T-helper 22 cell (primary cell): ENCODE measurements at places on chromosomes 13 and 19.

DNA sequence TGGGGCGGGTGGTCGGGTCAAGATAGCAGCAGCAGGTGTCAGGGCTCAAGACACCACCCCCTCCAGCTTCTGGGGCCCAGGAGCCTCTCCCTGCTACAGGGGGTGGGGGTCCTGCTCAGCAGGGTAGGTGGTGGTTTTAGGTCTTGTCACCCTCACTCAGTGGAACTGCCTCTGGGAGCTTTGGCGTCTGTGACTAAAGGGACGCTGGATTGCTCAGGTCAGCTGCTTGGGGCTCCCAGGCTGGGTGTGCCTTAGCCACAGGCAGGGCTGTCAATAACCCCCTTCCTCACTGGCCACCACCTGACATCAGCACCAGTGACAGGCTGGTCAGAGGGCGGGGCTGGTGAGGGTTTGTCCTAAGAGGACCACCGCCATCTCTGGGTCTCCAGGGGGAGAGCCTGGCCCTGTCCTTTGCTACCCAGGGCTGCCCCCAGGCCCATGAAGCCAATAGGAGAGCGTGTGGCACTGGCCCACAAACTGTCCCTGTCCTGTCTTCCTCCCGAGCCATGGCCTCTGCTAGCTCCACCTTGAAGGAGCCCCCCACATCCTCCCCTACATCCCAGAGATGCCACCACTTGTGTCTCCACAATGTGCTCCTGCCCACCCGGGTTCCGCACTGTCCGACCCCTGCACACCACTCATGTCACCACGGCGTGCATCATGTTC is 36.4 kb downstream of the MAU2 start:
- no peak for DNase-seq

GRCh38 chr13:42625611-42626010 is 51.7 kb downstream of the TNFSF11 start:
- DNase-seq = no peak

DNA sequence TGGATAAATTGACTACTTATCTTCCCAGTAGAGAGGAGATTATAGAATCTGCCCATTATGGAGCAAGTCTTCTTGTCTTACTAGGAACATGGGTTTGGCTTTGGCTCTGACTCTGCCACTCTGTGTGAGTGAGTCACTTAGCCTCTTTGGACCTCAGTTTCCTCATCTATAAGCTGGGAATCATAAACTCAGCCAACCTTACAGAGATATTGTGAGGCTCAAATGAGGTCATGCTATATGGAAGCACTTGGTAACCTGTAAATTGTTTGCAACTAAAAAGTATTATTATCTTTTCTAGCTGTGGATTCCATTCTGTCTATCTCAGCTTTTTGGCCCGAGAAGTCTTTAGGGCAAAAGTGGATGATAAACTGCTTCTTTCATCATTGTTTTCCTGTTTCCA is 186.8 kb upstream of the TSC22D1 start:
- DNase-seq = no peak

- no peak for DNase-seq
Observed at GRCh38 chr13:52414963-52415362, 9.0 kb upstream of the THSD1 start.

DNA sequence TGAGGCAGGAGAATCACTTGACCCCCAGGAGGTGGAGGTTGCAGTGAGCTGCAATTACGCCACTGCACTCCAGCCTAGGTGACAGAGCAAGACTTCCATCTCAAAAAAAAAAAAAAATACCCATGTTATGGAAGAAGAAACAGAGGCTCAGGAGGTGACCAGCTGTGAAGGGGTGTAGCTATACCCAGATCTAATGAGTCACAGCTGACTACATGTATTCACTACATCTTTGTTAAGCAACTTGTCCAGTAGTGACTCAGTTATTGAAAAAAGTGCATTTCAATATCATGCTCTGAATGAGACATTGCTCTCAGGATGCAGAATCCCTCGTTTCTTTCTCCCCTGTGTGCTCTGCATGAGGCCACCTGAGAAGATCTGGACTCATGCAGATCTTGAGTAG is 16.1 kb upstream of the SPART start:
- DNase-seq = no peak

GRCh38 chr19:34017024-34017423 is 155.3 kb upstream of the LSM14A start:
- no peak for DNase-seq

DNA sequence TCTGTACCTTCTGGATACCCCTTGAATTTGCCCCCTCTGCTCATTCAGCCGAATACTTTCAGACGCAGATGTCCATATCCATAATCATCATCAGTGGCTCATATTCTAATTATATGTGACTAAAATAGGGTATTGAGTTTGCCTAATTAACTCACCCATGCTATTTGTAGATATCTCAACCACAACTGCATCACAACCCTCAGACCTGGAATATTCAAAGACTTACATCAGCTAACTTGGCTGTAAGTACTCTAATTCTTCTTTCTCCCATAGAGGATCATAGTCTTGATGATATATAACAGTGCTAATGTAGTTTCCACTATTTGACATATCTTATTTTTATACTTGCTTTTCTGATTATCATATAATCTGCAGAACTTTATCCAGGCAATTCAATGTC is 35.8 kb downstream of the RXFP2 start:
- DNase-seq = no peak

- DNase-seq = no peak
Observed at GRCh38 chr13:92451060-92451459, 775.5 kb upstream of the GPC6 start.

GRCh38 chr13:80821466-80821865 is 480.5 kb upstream of the SPRY2 start:
- no peak for DNase-seq

- DNase-seq = no peak
Observed at GRCh38 chr13:101390461-101390860, 25.8 kb downstream of the NALCN start.

DNA sequence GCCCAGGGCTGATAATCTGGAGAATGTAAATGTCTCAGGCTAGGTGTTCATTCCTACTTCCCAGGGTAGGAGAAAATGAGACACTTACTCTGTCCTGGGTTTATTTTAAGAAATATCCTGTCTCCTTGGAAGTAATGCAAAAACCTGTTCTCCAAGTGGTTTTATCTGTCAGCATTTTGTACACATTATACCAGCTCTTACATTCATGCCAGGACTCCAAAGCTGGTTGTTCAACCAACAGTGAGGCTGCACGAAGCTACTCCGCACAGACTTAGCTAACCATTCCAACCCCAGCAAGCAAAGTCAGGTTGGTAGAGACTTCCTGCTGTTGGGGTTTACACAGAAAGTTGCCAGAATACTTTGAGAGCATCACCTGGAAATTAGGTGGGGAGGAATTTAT is 55.6 kb downstream of the SLC7A1 start:
- no peak for DNase-seq

- DNase-seq = no peak
Observed at GRCh38 chr19:1278713-1279660, 3.7 kb downstream of the FAM174C start.

DNA sequence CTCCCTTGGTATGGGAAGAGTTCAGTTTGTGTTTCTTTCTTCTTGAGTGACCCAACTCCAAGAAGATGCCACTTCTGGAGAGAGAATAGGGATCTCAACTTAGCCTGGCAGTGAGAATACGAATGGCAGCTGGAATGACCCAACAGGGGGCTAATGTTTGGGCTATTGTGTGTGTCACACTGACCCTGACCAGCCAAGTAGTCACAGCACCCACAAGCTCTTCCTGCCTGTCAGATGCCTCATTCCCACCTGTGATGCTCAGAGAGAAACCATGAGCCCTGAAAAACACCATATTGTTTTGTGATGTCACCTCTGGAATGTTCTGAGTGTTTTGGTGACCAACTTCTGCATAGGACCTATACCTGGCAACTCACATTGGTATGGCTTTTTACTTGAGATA is at the start of gene CBY2:
CBY2 (plus strand) TSS at position 233 of the 400 bp plus-strand sequence; CDS start at position 304, 71 bp downstream.
- no peak for DNase-seq

DNA sequence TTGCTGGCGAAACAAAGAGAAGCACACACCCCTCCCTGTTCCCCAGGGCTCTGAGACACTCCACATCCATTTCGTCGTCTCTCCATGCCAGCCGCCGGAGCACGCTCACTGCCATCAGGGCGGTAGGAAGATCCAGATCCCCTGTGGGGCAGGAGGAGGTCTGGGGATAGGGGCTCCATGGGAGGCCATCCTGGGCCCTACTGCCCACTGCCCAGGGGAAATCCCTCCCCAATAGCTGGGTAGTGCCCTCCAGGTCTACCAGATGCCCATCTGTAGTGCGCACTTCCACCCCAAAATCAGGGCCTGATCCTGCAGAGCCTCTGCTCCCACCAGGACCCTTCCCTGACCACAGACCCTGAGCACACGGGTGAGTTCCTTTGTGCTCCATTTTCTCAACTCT is 80.3 kb downstream of the EFNB2 start:
- no peak for DNase-seq

- no peak for DNase-seq
Observed at GRCh38 chr13:94827566-94827965, 115.2 kb upstream of the SOX21 start.

DNA sequence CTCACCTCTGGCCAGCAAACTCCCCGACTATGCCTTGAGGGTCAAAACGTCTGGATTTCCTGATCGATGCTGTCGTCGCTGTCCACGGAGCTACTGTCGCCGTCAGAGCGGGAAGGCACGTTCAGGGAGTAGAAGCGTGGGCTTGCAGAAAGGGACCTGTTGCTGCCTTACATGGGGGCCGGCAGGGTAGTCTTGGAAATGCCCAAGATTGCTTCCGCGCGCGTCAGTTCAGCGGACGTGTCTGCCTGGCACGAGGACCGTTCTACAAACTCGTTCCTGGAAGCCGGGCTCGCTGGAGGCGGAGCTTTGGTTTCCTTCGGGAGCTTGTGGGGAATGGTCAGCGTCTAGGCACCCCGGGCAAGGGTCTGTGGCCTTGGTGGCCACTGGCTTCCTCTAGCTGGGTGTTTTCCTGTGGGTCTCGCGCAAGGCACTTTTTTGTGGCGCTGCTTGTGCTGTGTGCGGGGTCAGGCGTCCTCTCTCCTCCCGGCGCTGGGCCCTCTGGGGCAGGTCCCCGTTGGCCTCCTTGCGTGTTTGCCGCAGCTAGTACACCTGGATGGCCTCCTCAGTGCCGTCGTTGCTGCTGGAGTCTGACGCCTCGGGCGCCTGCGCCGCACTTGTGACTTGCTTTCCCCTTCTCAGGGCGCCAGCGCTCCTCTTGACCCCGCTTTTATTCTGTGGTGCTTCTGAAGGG is 15.4 kb downstream of the RB1 start:
- no peak for DNase-seq

GRCh38 chr19:55660404-55660803 is 5.6 kb downstream of the U2AF2 start:
- DNase-seq = no peak

DNA sequence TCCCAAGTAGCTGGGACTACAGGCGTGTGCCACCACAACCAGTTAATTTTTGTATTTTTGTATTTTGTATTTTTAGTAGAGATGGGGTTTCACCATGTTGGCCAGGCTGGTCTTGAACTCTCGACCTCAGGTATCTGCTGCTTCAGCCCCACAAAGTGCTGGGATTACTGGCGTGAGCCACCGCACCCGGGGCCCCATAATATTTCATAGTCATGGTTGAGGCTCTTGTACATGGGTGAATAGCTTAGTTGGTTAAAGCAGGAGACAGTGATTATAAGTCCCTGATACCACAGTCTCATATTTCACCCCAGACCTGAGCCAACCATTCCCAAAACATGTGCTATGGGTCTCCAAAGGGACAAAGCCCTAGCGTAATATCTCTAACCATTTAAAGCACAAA is 26.1 kb downstream of the MBNL2 start:
- DNase-seq = no peak

GRCh38 chr13:96849091-96849490 is 145.2 kb downstream of the OXGR1 start:
- DNase-seq = no peak

GRCh38 chr13:77360032-77360685 is 33.3 kb upstream of the MYCBP2 start:
- no peak for DNase-seq

DNA sequence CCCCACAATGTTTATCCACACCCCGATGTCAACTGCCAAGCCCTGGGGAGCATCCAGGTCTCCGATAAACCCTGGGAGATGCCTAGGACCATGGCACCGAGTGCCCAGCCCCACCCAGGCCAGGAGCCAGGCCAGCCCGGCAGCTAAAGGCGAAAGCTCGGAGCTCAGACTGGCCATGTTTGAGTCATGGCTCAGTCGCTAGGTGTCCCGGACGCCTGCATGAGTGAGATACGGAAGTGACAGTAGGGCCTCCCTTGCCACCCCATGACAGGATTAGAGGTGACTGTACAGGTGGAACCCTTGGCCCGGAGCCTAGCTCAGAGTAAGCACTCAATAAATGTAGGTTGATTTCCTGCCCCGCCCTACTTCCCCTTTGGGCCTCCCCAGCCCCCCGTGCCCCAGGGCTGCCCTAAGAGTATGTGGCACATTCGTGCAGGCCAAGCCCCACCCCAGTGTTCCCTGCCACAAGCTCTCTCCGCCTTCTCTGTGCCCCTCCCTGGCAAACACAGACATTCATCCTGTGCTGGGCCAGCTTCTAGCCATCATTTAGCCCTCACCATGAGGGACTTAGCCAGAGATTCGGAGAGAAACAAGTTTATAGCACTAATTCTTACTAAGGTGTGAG is 5.8 kb upstream of the TPM4 start:
- peak; percentile 89 for DNase-seq

DNA sequence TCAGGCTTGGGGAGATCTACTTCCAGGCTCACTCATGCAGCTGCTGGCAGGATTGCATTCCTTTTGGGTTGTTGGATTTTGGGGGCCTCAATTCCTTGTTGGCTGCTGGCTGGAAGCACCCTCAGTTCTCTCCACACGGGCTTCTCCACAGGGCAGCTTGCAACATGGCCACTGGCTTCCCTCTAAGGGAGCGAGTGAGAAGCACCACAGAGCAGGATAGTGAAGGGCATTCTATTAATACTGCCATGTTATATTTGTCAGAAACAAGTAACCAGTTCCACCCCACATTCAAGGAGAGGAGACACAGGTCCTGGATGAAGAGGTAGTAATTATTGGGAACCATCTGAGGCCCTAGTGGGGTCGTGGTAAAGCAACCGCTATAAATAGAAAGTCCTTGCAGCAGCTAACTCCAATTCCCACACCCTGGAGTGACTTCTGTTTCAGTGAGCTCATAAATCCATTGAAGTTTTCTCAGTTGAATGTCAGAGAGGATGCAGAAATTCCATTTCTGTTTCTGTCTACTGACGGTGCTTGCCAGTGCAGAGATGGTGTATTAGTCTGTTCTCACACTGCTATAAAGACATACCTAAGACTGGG is 558.9 kb downstream of the IRS2 start:
- DNase-seq = no peak
